ENCODE measurements at places on chromosomes 3 and 15.
A peak's percentile ranks its signal among the peaks of the same experiment; 100 is the strongest.

DNA sequence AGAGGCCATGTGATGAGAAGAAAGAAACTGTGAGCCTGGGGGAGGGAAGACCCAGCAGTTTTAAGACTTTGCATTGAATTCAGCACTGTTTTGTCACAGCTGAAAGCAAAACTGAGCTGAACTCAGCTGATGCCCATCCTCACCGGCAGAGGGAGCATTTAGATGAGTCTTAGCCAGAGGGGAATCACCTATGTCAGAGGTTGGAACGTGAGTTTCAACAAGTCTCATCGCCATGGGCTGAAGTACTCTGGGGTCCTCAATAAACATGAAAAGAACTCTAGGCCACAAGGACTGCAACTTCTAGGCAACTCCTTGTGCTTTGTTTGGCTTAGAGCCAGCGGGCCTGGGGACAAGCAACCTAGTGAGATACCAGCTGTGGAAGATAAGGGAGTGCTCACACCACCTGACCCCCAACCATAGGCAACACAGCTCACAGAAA is 324.5 kb downstream of the TBL1XR1 start:
- peak; percentile 34 for DNase-seq

- DNase-seq: no peak
These were observed 66.4 kb downstream of the RYR3 start for GRCh38 chr15:33377204-33377603.

DNA sequence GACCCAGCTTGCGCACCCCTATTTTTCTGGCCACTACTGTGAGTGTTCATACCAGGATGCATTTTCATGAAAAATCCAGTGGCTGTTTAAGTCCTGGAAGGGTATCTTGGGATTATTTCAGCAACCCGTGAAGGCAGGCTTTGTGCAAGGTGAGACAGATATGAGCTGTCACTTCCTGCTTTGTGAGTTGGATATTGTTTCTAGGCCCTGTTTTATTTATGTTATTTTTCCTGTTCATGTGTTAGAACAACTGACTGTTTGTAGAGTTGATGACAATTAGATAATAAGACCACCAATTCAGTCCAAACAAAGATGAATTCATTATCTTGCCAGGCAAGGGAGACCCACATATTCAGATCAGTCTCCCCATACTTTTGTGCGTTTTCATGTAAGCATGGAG is 42.5 kb downstream of the ZBTB38 start:
- DNase-seq: no peak

DNA sequence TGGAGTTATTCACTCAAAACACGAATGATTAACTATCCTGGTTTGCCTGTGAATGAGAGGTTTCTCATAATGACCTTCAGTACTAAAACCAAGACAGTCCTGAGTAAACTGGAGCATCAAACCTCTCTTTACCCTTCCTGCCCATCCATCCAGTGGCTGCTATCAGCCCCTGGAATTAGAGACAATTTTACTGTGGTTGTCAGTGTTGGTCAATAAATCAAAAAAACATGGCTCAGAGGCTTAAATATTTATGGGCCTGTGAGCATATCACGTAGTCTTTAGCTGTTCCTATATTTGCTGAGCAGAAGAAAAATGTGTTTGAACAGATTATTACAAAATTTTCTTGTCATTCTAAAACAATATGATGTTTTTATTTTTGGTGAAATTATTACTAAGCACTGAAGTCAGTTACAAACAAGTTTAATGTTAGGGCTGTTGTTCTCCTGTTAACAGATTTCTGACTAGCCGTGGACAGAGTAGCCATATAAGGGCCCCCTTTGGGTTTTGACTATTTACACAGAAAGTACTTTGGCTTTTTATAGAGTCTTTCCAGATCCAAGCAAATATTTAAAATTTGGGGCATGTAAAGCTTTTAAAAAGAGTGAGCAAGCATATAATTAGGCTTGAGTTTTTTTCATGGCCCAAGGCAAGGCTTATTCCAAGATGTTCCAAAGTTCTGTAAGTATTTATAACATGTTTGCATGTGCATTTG is 580.9 kb downstream of the DIPK2A start:
- no peak for DNase-seq

DNA sequence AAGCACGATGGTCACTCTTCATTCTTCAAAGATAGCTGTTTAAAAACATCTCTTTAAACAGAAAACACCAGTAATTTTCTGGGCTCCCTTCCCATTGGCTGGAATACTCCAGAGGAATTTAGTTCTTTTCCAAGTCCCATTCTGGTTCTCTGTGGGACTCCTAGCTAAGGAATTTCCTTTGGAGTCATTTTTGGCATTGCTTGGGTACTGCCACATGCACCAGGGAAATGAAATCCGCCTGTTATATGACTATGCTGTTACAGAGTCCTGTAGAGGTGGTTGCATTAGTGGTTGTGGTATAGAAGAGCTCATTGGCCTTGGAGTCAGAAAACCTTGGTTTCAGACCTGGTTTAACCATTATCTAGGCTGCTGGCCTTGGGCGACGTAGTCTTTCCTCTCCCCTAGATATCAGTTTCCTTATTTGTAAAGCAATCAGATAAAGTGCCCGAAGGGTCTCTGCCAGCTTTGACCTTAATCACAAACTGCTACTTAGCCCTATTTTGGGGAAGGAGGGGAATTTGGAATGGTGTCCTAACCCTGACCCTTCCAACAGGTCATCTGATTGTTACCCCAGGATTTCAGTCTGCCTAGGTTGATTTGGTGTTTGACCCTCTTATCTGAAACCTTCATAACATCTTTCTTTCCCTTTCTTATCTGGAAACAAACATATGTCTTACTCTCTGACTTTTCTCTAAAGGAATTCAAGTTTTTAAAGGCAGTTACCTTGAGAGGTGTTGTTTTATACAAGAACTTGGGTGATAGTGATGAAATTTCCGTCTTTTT is 13.4 kb downstream of the RTP1 start:
- no peak for DNase-seq

GRCh38 chr3:27976933-27977332 is 254.8 kb upstream of the EOMES start:
- peak; percentile 8 for DNase-seq

DNA sequence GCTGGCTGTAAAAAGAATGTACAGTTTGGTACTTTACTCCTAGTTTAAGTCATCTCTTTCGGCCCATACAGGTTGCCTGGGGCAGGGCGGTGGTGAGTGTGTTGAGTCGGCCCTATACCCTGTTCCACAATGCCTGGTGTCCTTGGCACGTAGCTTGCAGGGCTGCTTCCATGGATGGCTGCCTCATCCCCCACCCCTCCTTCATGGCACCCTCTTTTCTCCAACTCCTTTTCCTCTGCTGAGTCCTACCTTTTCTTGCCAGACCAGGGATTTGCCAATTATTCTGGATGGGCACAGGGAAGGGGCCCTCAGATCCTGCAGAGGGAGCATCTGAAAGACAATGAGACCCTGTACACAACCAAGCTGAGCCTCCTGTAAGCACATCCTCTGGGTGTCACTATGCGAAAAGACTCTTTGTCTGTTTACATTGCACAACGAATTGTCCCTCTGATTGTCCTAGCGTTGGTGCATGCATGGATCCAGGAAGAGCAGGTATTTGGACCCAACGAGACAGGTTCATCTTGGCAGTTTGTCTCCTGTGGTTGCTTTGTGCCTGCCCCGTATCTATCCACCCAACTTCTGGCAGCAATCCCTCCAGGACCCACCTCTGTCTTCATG is 73.6 kb upstream of the CGNL1 start:
- no peak for DNase-seq

- no peak for DNase-seq
These were observed 3.0 kb downstream of the ARHGAP31 start for GRCh38 chr3:119297169-119297568.

GRCh38 chr3:99938270-99938911 is 120.7 kb downstream of the CMSS1 start:
- DNase-seq: no peak

DNA sequence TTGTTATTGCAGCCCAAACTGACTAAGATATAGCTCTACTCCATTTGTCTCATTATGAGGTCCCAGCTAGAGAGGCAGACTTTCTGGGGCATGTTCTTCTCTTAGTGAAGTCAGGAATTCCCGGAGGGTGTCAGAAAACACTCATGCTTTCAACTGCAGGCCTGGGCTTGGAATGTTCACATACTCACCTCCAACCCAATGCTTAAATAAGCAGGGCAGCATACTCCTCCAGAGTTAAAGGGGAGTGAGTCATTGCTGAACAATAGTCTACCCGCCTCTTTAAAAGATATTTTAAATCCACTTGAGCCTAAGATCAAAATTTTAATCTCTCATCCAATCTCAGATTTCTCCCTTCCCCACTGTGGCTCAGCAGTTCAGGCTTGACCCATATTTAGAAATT is 167.8 kb upstream of the DPH6 start:
- DNase-seq: peak; percentile 55

GRCh38 chr3:155763870-155764463 is 19.1 kb upstream of the PLCH1 start:
- DNase-seq: no peak

DNA sequence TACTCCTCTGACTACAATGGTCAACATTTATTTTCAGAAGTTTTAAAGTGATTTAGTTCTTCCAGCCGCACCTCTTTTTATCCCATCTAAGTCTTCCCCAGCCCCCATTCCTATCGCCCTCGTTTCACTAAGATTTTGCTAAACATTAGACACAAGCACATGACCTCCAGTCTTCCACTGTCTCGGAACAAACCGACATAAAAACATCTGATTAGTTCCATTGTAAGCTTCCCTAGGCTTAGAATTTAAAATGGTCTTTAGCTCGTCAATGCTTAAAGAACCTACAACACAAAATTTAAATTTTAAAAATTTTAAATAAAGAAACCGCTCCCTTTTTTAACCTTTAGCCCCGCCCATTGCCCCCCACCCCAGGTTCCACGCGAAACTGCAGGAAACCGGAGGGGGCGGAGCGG is 284 bp upstream of the TSC22D2 start:
- DNase-seq: peak; percentile 26

Measured in RWPE1 (cell line).